ENCODE measurements at places on chromosomes 16 and 17.

- DNase-seq: no peak
These were observed 3.6 kb upstream of the KRTAP3-1 start for GRCh38 chr17:41012326-41013120.

DNA sequence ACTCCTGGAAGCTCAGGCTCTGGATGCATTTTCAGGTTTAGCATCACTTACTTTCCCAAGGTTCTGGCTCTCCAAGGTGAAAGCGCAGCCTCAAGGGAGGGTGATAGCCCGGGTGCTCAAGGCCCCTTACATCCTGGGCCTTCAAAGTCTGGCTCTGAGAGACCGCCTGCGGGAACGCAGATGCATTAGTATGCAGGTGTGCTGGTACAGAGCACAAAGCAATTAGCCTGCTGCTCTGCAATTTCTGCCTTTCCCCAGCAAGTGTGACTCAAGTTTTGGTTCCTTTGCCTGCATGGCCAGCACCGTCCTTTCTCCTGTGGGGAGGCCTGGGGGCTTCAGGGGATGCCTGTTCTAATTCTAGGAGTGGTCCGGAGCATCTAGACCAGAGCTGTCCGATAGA lies 116.2 kb downstream of the AATF start:
- no peak for DNase-seq

DNA sequence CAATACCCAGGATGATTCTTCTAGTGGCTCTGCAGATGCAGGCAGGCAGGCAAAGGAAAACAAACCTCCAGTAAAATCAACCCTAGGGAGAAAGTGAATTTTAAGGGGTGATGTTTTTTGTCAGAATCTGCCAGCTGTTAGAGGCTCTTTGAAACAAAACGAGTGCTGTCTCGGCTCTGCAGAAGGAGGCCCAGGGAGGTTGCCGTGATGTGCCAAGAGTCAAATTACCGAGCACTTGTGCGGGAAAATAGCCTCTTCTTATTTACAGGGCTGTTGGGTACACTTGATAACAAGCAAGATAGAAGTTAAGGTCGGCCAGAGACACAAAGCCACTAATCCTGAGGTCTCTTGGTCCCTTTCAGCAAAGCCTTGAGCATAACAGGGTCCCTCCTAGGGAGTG lies 68.9 kb upstream of the EEF2KMT start:
- DNase-seq: no peak

DNA sequence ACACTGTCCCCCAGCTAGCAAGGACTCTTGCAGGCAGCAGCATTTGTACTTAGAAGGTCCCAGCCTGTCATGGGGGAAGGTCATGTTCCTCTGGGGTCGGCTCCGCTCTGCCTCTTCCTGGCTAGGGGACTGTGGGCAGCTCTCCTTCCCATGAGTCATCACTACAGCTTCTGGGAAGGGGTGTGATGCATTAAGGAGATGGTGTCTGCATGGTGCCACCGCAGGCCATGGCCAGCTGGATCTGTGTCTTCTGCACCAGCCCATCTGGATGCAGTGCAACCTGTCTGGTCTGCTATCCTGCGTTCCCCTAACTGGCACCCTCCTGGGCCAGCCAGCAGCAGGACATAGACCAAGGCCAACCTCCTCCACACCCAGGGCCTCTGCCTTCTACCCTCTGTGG lies 6.3 kb downstream of the STARD3 start:
- no peak for DNase-seq

- no peak for DNase-seq
These were observed 13.9 kb downstream of the ERN2 start for GRCh38 chr16:23699100-23699499.

GRCh38 chr16:4847774-4848587 lies 700 bp downstream of the UBN1 start:
- DNase-seq: peak; percentile 53

- no peak for DNase-seq
These were observed 13.7 kb downstream of the MRC2 start for GRCh38 chr17:62641153-62641552.

GRCh38 chr16:53559270-53559951 lies 56.4 kb upstream of the AKTIP start:
- DNase-seq: no peak

GRCh38 chr16:4328782-4329775 lies 13.2 kb downstream of the GLIS2 start:
- no peak for DNase-seq

DNA sequence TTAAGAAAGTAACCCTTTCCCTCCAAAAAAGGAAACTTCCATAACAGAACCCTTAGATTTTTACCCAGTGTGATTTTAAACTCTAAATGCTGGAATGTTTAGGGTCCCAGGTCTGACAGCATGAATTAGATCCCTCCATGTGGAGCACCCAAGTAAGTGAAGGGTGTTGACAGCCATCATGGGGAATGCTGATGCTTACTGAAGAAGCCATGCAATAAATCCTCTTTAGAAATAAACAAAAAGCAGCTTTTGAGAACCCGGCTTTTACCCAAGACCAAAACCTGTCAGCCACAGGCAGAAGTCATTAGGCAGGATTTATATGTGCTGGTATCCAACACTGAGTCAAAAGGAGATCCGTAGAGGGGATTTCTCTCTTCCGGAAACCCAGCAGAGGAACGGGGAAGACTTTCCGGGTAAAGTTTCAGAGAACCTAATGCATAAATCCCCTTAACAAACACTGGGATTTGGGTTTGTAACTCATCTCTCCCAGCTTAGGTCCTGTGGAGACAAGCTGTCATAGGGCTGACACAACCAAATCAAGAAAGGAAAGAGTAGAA lies 287.5 kb downstream of the IRX3 start:
- DNase-seq: no peak

- no peak for DNase-seq
These were observed 156.5 kb upstream of the KCNJ18 start for GRCh38 chr17:21535686-21536375.

- DNase-seq: no peak
These were observed 85.9 kb upstream of the TBX2 start for GRCh38 chr17:61313461-61314326.

GRCh38 chr16:70482624-70483023 lies 28.2 kb downstream of the FCSK start:
- no peak for DNase-seq

- DNase-seq: no peak
These were observed 92.6 kb downstream of the CACNG1 start for GRCh38 chr17:67137026-67137370.

- no peak for DNase-seq
These were observed 8.1 kb downstream of the CES4A start for GRCh38 chr16:66996324-66996982.

DNA sequence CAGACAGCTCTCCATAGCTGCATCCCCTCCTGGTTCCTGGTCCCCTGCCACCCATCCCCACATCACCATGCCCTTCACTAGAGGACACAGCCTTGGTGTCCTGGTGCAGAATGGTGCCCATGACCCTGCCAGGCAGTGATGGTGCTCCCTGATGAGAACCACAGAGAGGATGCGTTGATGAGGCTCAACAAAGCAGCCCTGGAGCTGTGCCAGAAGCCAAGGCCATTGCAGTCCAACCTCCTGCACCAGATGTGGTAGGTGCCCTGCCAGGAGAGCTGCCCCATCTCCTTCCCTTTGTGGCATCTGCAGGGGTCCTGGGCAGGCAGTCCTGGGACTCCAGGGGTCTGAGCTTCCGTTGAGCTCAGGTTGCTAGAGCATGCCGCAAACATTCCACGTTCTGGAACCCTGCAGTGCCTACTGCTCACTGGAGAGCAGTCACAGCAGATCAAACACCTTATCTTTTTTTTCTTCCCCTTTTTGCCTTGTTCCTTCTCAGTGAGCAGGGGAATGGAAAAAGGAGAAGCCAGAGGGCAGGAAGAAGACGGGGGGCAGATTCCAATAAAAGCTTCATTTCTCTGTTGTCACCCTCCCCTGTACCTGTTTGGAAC lies 5.3 kb upstream of the EPN3 start:
- DNase-seq: no peak

DNA sequence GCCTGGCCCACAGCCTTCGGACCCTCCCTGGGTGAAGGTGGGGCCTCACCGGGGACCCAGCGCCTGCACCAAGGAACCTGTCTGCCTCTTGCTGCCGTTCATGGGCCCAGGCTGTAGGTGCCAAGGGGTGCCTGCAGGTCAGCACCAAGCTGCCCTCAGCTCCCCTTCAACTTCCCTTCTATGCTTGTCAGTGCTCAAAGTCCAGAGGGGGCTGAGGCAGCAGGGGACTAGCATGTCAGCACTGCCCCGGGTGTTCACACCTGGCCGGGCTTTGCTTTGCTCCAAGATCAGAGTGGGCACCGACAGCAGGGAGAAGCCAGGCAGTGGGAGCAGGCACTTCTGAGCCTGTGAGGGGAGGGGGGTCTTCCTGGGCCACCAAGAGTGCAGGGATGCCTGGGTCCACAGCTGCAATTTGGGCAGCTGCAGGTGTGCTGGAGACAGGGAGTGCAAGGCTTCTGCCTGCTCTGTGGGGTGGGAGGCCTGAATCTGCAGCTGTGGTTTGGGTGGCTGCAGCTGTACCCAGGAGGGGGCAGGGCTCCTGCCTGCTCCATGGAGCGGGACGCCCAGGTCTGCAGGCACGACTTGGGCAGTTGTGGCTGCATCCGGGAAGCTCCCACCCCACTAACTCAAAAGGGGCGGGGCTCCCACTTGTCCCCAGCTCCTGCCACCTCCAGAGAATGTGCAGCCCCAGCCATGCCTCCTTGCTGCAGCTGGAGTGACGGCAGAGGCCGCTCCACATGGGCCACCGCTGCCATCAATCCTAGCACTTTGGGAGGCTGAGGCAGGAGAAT lies 27.6 kb upstream of the PRM1 start:
- no peak for DNase-seq

DNA sequence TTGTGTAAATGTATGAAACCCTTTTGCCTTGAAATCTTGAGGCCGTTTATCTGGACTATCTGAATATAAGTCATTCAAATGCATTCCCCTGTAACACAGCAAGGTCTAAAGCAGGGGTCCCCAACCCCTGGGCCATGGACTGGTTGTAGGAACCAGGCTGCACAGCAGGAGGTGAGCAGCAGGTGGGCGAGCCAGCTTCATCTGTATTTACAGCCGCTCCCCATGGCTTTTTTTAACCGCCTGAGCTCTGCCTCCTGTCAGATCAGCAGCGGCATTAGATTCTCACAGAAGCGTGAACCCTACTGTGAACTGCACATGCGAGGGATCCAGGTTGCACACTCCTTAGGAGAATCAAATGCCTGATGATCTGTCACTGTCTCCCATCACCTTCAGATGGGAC lies 24.1 kb downstream of the DNAH3 start:
- no peak for DNase-seq

DNA sequence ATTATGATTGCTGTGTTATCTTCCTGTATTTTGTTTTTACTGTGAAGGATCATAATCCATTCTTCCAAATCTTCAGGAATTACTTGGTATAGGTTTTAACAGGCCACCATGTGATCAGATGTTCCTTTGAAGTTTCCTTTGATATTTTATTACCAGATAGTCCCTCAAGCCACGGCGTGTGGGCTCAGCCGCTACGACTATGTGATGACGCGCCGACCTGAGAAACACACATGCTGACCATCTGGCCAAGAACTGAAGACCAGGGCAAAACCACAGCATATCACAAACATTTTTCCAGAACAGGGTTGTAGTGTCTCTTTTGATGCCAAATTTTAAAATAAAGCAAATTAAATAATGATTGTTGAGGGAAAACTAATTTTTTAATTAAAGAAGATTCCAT lies 47.3 kb downstream of the ZCCHC14 start:
- DNase-seq: no peak

GRCh38 chr17:2821868-2822267 lies 25.6 kb downstream of the RAP1GAP2 start:
- no peak for DNase-seq

- DNase-seq: no peak
These were observed 339.8 kb upstream of the TNRC6C start for GRCh38 chr17:77618731-77619130.

- DNase-seq: no peak
These were observed 12.8 kb downstream of the CRISPLD2 start for GRCh38 chr16:84832488-84833143.

GRCh38 chr17:73791631-73792030 lies 147.4 kb upstream of the SDK2 start:
- no peak for DNase-seq

DNA sequence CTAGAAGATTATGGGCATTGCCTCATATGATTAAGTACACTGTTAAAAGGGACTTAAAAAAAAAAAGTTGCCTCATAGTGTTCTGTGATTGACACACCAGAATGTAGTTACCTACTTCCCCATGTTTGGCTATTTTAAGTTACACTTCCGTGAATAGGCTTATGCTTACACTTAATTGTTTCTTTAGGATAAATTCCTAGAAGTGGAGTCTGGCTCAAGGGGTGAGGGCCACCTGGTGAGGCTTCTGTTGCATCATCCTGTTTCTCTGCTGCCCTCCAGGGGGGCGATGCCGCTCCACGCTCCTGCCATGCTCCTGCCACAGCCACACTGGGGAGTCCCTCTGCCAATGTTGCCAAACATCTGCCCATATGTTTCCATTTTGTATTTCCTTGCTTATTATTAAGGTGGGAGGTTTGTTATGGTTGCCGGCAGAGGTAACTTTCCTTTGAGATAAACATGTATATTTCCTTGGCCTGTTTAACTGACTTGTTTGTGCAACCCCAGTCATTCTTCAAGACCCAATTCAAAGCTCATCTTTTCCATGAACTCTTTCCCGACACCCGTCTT lies 73.1 kb downstream of the KSR1 start:
- DNase-seq: peak; percentile 35

GRCh38 chr17:60671482-60671881 lies 6.2 kb upstream of the BCAS3 start:
- DNase-seq: no peak

DNA sequence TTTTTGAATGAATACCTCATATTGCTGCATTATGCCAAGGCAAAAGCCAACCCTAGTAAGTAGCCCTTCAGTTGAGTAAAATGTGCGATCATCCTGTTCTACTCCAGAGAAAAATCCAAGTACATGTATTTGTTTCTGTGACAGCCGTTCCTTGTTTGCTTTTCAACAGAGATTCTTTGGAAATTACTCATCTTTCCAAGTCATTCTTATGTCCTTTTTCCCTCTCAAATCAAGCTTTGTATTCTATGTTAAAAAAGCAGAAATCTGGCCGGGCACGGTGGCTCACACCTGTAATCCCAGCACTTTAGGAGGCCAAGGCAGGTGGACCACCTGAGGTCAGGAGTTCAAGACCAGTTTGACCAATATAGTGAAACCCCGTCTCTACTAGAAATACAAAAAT lies 112.9 kb upstream of the HAS3 start:
- DNase-seq: no peak

- no peak for DNase-seq
These were observed 2051.3 kb downstream of the TP53TG3F start for GRCh38 chr16:35510701-35511100.

- DNase-seq: no peak
These were observed 824 bp upstream of the PSME3 start for GRCh38 chr17:42832213-42832933.

Data from activated CD4-positive, alpha-beta T cell treated with anti-CD3 and anti-CD28 coated beads, Interleukin-2, Interleukin-6, amounts not matched to agents 100 ng/mL and 50 ng/mL, durations not matched to agents 16 hours and 8 hours (primary cell).